ENCODE measurements at places on chromosomes 12 and 14.

DNA sequence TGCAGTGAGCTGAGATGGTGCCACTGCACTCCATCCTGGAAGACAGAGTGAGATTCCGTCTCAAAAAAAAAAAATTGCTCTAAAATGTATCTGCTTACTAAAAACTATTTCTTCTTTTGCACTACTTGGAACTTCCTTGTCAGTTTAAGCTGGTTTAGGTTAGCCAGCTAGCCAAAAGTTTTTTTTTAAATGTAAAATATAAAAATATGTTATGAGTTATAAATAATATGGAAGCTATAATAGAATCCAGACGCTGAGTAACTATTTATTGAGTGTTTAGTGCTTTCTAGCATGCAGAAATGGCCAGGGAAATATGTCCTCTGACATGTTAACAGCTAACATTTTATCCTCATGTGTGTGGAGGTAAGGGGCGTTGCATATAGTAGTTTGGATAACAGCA is 85.6 kb downstream of the PLEKHA5 start:
- DNase-seq, result no peak

DNA sequence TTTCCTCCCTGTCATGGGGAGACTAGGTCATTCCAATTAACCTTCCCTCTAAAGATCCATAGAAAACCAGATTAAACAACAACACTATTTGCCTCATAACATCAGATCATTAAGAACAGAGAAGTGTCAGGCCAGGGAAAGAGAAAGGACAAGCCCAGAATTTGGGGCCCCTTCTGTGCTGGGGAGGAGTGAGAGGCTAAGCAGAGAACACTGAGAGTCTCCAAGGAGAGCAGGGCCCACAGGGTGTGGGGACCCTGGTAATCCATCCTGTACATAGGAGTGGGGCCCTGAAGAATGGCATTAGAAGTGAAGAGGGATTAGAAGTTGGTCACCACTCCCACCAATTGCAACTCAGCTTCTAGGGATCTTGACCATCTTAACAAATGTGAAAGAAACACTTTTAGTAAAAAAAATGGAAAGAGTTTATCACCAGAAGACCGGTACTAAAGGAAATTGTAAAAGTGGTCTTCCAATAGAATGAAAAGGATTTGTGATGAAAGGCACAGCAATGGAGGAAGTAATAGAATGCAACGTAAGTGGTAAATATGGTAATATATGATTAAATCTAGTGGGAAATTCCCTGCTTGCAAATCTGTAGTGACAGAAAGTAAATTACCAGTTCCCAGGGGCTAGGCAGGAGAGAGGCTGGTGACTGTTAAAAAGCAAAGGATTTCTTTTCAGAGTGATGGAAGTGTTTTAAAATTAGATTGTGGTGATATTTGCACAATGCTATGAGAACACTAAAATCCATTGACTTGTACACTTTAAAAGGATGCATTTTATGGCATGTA is 14.0 kb upstream of the TMTC1 start:
- no peak for DNase-seq

DNA sequence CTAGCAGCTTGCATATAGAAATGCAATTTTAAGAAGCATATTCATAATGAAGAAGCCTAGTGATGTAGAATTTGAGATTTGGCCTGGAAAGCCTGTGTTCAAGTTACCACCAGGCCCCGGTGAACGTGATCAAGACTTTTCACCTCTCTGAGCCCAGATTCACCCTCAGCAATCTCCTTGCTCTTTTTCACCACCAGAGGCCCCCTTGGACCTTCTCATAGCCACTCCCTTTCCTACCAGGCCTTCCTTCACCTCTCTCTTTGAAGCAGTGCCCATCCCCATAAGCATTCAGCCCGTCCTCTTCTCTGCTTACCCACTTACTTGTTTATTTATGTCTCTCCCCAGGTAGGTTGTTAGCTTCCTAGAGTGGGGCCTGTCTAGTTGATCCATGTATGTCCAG is 1280.9 kb downstream of the AACS start:
- no peak for DNase-seq

GRCh38 chr12:127459687-127460086 is 807.3 kb upstream of the TMEM132C start:
- DNase-seq, result no peak

DNA sequence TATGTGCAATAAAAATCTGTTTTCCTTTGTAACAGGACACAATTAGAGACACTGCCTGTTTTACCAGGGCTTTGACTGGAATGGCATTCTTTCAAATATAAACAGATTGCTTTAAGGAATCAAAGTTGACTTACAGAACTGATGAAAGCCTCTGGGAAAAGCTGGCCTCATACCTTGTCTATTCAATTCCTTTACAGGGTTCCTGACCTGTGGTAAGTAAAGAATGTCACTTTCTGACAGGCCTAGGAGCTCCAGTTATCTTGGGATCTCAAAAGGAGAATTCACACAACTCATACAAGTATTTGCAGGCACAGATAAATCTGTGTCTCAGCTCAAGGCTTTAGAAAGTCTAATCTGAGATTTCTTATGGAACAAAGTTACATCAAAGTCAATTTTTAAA is 88.4 kb downstream of the BCAT1 start:
- no peak for DNase-seq

DNA sequence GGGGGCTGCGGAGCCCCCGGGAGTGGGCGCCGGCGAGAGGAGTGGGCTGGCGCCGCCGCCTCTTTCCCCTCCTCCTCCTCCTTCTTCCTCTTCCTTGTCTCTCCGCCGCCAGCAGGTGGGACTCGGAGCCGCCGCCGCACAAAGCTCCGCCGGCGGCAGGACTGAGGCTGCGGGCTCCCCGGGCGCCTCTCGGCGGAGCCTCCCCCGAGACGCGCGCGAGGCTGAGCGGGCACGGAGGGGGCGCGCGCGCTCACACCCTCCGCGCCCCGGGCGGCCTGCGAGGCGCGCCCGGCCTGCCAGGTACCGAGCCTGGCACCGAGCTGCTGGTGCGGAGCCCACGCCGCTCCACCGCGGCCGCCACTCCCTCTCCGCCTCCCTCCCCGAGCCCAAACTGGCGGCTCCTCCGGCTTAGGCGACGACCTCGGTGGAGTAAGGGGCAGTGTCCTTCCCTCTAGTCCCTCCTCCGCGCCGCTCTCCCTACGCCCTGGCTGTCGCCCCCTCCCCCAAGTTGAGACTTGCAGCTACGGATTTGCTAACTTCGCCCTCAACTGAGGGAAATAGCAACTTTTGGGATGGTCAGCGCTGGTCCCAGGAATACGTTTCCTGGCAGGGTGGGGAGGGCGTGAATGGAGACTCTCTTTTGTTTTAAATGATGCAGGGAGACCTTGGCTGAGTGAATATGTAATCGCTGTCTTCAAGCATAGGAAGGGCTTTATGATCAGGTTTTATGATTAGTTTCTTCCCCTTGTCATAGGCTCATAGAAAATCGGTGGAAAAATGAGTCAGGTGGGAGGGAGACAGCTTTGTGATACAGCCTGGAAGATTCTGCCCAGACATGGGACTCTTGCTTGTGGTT is 199.5 kb upstream of the CAND1 start:
- peak; percentile 15 for DNase-seq

GRCh38 chr12:94516985-94517384 is 57.3 kb upstream of the CEP83 start:
- DNase-seq, result no peak

GRCh38 chr14:35419429-35419841 is 14.9 kb upstream of the NFKBIA start:
- DNase-seq, result no peak

DNA sequence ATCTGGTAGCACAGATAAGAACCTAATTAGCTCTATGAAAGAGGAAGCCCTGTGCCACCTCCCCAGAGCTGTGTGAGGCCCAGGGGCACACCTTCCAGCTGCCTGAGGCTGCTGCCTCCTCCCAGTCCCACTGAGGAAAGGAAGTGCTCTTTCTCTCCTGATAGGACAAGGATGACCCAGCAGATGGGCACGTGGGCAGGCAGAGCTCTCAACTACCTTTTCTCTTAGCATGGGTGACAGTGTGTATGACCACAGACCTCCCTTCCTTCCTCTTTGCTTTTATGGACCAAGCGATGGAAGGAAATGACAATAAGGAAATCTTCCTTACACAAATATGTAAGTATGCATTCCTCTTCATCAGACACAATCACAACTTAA is 127.6 kb upstream of the AMIGO2 start:
- DNase-seq, result no peak

- no peak for DNase-seq
These were observed 176.6 kb downstream of the KTN1 start for GRCh38 chr14:55756557-55756956.

GRCh38 chr12:68784015-68784414 is 24.0 kb upstream of the MDM2 start:
- DNase-seq, result no peak

DNA sequence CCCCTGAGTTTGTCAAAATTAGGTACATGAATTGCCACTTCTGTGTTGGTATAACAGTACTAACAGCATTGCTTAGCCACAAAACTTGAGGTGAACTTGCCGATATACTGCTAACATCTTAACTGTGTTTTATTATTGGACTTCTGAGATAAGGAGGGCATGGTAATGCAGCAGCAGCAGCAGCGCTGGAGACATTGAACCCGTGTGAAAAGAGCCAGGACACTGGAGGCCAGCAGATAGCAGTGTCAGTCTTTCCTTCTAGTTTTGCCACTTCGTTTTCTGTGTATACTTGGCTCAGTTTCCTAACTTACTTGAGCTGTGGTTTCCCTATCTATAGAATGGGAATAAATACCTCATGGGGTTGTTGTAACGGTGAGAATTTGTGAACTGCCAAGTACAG is 82.7 kb downstream of the KTN1 start:
- DNase-seq, result no peak

DNA sequence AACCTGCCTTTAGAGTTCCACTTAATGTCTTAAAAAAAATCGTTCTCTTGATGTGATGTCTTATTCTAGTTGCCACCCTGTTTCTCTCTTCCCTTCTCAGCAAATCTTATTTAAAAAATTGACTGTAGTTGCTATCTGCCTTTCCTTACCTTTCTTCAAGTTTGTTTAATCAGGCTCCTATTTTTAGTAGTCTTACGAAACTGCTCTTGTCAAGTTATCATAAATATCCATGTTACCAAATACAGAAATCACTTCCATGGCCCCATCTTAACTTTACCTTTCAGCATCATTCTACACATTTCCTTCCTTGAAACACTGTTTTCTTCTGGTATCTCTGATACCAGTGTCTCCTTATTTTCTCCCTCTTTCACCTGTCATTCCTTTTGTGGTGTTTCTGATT is 227.3 kb downstream of the ERC1 start:
- DNase-seq, result no peak

- DNase-seq, result no peak
These were observed 955.1 kb upstream of the TMEM132C start for GRCh38 chr12:127311720-127312364.
